ENCODE measurements at places on chromosomes 5 and 9. TPM values are rescaled to one million over a fixed set of nuclear protein-coding genes. Genes with fewer than 3 reads are reported as not detected.

- no peaks in the 10 kb centered on the region for H3K27me3 ChIP-seq
- peak; percentile 19 for DNase-seq
- H3K4me3 ChIP-seq = no peak overlapping the region
Measured at GRCh38 chr9:37215830-37216229, 95.5 kb downstream of the ZCCHC7 start.

Gene FOXD4L5
- 0.04 TPM for total RNA-seq

DNA sequence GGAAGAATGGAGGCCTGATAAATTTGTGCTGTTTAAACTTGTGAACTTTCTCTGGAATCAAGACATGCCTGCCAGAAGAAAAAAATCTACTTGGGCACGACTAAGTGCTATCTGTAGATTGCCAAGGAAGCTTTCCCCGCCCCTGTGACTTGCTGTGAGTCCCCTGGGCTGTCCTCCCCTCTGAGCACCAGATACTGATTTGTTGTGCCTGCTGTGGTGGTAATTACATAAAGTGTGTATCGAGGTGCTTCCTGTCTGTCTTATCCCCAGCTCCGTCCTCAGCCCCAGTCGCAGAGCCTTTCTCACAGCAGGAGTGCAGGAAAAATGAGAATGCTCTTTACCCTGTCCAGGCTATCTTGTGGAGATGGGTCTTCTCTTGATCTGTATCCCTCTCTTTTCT lies 53.9 kb downstream of the TRIO start:
- H3K36me3 ChIP-seq = peaks cover 13% of the 10 kb centered on the region
- no peak for DNase-seq
- no peaks in the 10 kb centered on the region for H3K27me3 ChIP-seq
- H3K4me1 ChIP-seq = peaks cover 30% of the 10 kb centered on the region
- no peak overlapping the region for H3K4me3 ChIP-seq

- no peaks in the 10 kb centered on the region for H3K27me3 ChIP-seq
- no peak overlapping the region for H3K4me3 ChIP-seq
- peaks cover 21% of the 10 kb centered on the region for H3K4me1 ChIP-seq
- H3K27ac ChIP-seq = peak overlapping the region; percentile 97
- no peaks in the 10 kb centered on the region for H3K36me3 ChIP-seq
- peak; percentile 87 for DNase-seq
Measured at GRCh38 chr9:126420643-126421564, 94.3 kb downstream of the MVB12B start.

DNA sequence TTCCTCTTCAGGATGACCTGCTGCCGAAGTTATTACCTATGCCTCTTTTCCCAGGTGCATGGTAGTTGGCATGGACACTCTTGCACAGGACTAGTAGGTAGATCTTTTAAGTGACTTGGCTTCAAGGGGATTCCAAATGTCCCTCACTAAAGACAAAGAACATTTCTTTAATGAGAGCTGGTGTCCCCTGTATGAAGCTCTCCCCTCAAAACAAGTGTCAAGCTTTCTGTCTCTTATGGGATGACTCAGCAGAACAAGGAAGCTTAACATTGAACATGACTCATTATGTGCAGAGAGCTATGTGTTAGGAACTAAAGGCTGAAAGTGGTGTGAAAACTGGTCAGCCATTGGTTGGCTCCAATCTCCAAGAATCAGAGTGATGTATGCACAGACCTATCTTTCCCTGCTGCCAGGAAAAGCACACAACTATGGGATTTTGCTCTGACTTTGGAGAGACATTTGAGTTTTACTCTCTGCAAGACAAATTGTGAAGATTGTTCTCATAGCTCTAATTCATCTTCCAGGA lies 120.5 kb downstream of the PRDM6 start:
- no peaks in the 10 kb centered on the region for H3K36me3 ChIP-seq
- no peak overlapping the region for H3K27ac ChIP-seq
- H3K27me3 ChIP-seq = 0 out of 2 replicates have a peak, but pooled peaks cover 5% of the 10 kb centered on the region
- H3K4me3 ChIP-seq = no peak overlapping the region

GRCh38 chr9:90854637-90855175 lies 53.1 kb downstream of the SYK start:
- H3K27ac ChIP-seq = no peak overlapping the region
- H3K36me3 ChIP-seq = no peaks in the 10 kb centered on the region
- DNase-seq = peak; percentile 54
- H3K27me3 ChIP-seq = no peaks in the 10 kb centered on the region
- no peak overlapping the region for H3K4me3 ChIP-seq

DNA sequence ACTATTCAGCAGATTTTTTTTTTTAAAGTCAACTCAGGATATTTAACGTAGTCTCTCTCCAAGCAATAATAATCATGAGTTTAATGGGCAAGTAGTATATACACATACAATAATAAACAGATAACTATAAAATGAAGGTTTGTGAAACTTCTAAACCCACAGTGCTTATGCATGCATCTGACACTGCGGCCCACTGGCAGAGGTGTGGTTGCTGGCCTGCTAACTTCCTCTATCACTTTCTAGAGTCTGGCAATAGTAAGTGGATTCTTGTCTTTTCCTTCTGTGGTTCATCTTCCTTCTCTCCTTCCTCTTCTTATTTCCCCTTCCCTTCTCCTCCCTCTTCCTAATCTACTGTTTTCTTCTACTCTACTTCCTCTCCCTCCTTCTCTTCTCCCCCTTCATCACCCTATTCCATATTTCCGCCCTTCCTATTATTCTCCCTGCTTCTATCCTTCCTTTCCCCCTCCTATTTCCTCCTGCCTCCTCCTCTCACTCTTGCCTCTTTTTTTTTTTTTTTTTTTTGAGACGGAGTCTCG lies 18.6 kb upstream of the AGXT2 start:
- no peak for DNase-seq
- H3K4me1 ChIP-seq = no peaks in the 10 kb centered on the region
- no peak overlapping the region for H3K27ac ChIP-seq
- peaks cover 58% of the 10 kb centered on the region for H3K27me3 ChIP-seq

GRCh38 chr9:1400983-1401382 lies 350.8 kb downstream of the DMRT2 start:
- DNase-seq = no peak
- H3K27me3 ChIP-seq = 0 out of 2 replicates have a peak, but pooled peaks cover 5% of the 10 kb centered on the region
- H3K27ac ChIP-seq = no peak overlapping the region
- H3K36me3 ChIP-seq = no peaks in the 10 kb centered on the region
- no peak overlapping the region for H3K4me3 ChIP-seq

GRCh38 chr5:320524-321229 lies 837 bp upstream of the AHRR start:
- H3K27me3 ChIP-seq = no peaks in the 10 kb centered on the region
- DNase-seq = no peak
- H3K4me3 ChIP-seq = peak overlapping the region; percentile 95
- 0 out of 2 replicates have a peak, but pooled peaks cover under 1% of the 10 kb centered on the region for H3K36me3 ChIP-seq

- no peaks in the 10 kb centered on the region for H3K4me1 ChIP-seq
- no peak for DNase-seq
- no peaks in the 10 kb centered on the region for H3K27me3 ChIP-seq
- H3K27ac ChIP-seq = no peak overlapping the region
Measured at GRCh38 chr5:144453753-144454152, 283.1 kb downstream of the KCTD16 start.

DNA sequence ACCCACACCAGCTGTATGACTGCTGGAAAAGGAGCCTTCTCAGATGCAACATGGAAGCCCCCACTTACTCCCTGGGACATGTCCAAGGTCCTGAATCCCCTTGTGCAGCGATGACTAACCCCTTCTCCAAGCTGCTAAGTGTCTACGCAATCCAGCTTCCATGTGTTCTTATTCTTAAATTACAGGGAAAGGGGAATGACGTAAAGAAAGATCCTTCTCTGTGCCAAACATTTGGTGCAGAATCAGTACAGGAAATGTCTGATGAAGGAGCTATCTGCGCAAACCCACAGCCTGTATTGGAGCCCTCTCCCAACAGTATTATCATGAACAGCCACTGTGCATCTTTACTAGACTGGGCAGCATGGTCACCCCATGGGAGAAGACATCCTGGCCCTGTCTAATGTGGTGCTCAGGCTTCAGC lies 183.2 kb downstream of the FRMD3 start:
- no peak overlapping the region for H3K4me3 ChIP-seq
- H3K27ac ChIP-seq = no peak overlapping the region
- H3K4me1 ChIP-seq = no peaks in the 10 kb centered on the region
- H3K36me3 ChIP-seq = no peaks in the 10 kb centered on the region
- no peaks in the 10 kb centered on the region for H3K27me3 ChIP-seq
- no peak for DNase-seq

DNA sequence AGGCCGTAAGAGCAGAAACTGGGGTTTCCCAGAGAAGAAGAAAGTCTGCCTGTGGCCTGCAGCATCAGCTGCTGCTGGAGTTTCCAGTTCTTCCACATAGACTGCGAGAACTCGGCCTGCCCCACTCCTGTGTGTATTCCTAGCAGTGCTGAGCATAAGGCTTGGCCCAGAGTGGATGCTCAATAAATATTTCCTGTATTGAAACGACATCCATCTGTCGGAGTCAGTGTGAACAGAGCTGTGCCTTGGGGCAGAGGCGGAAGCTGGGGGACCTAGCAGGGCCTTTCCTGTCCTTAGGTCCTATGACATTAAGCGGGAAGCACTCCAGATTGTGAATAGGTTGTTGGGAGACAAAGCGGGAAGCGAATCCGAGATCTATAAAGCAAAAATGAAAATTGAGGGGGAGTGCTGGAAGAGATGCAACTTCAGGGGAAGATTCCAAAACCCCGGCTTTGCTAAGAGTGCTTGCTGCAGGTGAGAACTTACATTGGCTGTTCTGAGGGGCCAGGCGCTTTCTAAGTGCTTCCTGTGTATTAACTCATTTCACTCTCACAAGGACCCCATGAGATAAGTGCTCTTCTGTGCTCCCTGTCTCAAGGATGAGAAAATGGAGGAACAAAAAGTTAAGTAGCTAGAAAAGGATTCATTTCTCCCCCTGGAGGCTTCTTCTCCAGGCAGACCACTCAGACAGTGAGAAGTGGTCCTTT lies 76.1 kb upstream of the CXCL14 start:
- no peak overlapping the region for H3K4me3 ChIP-seq
- H3K4me1 ChIP-seq = no peaks in the 10 kb centered on the region
- H3K27ac ChIP-seq = no peak overlapping the region
- peaks cover 27% of the 10 kb centered on the region for H3K27me3 ChIP-seq
- no peak for DNase-seq
- no peaks in the 10 kb centered on the region for H3K36me3 ChIP-seq

DNA sequence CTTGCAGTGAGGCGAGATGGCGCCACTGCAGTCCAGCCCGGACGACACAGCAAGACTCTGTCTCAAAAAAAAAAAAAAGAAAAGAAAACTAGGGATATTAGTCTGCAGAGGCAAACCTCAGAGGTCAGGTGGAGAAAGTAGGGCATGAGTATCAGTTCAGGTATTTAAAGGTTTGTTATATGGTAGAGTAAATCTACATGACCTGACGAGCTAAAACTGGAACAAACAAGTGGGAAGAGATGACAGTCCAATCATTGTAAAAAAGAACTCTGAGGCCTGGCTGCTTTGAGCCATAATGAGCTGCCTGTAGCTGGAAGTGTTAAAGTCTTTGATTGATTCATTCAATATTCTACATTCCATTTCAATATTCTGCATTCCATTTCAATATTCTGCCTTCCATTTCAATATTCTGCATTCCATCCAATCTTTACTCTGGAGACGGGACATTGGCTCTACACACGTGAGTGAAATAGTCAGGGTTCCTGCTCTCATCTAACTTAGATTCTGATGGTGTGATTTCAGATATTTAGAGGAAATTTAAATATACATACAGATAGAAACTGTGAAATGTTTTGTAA lies 28.9 kb upstream of the GRAMD2B start:
- no peaks in the 10 kb centered on the region for H3K27me3 ChIP-seq
- no peaks in the 10 kb centered on the region for H3K4me1 ChIP-seq
- no peak overlapping the region for H3K27ac ChIP-seq
- H3K4me3 ChIP-seq = no peak overlapping the region

DNA sequence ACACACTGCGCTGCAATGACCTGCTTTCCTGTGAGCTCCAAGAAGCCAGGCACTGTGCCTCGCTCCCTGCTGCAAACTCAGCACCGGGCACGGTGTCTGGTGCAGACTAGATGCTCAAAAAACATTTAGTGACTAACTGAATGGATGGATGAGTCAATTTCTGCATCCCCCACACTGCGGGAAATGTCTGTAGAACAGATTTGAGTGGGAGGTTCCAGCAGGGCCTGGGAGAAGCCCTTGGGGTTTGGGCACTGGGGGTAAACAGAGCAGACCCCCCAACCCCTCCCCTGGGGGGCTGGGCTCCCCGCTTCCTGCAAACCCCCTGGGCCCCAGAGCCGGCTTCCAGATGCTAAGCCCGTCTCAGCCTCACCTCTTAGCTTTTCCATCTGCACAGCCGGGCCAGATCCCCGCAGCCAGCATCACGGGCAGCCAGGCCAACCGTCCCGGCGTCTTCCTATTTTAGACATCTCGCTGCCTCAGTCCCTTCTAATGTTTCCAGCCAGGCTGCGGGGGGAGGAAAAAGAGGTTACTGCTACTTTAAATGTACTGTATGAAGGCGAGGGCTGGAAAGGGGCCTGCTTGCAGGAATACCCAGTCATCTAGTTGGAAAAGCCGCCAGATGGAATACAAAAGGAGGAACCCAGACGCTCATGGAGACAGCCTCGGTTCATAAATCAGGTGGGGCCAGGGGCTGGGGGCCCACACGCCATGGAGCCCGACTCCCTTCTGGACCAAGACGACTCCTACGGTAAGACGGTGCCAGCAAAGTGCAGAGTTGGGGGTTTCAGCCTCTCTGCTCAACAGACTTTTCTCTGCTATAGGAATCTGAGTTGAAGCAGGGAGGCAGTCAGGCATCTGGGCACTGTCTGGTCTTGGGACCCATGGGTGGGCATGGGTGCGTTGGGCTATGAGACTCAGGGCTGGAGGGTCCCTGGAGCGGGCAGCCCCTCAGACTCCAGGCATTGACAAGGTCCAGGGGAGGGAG lies 67.1 kb upstream of the GGTA1 start:
- H3K27ac ChIP-seq = no peak overlapping the region
- H3K36me3 ChIP-seq = no peaks in the 10 kb centered on the region

- peaks cover 28% of the 10 kb centered on the region for H3K27me3 ChIP-seq
- no peak for DNase-seq
- H3K4me1 ChIP-seq = no peaks in the 10 kb centered on the region
- H3K4me3 ChIP-seq = no peak overlapping the region
Measured at GRCh38 chr5:129426071-129426470, 34.0 kb upstream of the ADAMTS19 start.

DNA sequence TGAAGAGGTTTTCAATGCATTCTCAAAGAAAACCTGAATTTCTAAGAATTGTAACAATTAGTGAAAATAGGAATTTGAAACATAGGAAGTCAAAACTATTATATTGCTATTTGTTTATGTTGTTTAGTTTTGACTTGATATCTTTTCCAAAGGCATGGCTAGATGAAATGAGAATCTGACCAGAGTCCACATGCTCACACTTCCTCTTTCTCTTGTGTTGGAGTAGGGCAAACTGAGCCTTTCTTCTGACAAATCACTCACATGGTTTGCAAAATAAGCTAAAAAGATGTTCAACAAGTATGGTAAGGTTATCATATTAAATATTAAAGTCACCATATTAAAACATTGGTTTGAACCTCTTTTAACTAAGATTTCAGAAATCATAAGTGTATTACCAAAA lies 512.6 kb downstream of the ISL1 start:
- no peaks in the 10 kb centered on the region for H3K36me3 ChIP-seq
- H3K4me1 ChIP-seq = peaks cover 22% of the 10 kb centered on the region
- no peak for DNase-seq
- H3K4me3 ChIP-seq = no peak overlapping the region
- H3K27ac ChIP-seq = no peak overlapping the region

Measured in PC-3 (cell line).